ENCODE measurements at places on chromosomes 6 and 20.

DNA sequence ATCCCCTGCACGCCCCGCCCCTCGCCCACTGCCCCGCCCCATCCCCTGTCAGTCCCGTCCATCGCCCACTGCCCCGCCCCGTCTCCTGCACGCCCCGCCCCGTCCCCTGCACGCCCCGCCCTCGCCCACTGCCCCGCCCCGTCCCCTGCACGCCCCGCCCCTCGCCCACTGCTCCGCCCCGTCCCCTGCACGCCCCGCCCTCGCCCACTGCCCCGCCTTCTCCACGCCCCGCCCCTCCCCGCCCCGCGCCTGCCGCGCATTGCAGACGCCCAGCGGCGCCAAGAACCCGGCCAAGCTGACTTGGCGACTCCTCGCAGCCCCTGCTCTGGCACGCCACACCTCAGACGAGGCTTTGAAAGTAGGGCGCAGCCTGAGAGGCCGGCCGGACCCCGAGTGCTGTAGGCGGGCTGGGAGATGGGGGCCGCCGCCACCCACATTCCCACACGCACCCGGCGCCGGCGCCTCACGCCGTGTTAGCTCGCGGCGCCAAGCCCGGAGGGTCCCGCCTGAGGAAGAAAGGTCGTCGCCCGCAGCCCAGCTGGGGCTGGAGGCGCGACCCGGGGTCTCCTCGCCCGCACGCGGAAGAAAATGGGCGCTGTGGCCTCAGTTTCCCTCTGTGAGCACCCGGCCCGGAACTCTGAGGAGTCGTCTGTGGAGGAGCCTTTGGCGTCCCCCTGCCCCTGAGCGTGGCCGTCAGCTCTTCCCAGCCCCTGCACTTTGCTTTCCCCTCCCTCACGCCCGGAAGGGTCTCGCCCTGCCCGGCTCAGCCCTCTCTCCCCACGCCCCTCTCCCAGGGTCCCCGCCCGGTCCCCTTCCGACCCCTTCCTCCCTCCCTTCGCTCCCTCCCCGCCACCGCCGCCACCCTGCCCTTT is at the start of gene RAD21L1:
TSS of gene RAD21L1 (plus strand) at position 262 of the 872 bp plus-strand sequence. CDS start 2,410 bp downstream, outside the sequence.
- peak; percentile 79 for DNase-seq

DNA sequence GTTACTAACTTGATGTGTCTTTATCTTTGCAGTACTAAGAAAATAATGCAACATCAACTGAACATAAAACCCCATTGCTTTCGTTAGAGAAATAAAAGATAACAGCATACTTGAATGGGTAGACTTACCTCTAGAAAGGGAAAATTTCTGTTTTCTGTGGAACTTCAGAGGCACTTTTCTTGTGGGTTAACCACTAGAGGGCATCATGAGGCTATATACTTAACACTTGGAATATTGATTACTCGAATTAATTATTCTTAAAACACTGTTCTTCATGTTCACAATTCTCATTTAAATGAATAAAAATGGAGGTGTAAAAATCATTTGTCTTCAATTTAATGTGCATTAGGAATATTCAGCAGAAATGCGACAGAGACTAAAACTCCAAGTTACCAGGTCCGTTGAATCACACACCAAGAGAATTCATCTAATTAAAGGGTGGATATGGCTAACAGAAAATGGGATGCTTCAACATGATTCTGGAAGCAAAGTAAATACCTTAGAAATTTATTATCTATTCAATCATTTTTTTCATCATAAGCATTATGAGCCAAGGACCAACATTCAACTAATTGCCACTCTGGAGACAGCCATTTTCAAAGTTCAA is 330.8 kb upstream of the PREP start:
- no peak for DNase-seq

- no peak for DNase-seq
Observed at GRCh38 chr6:116449565-116449964, 11.6 kb upstream of the CALHM6 start.

- DNase-seq, result no peak
Observed at GRCh38 chr6:21987501-21987957, 309.3 kb downstream of the PRL start.

GRCh38 chr20:19223640-19224039 is 11.2 kb downstream of the SLC24A3 start:
- no peak for DNase-seq

DNA sequence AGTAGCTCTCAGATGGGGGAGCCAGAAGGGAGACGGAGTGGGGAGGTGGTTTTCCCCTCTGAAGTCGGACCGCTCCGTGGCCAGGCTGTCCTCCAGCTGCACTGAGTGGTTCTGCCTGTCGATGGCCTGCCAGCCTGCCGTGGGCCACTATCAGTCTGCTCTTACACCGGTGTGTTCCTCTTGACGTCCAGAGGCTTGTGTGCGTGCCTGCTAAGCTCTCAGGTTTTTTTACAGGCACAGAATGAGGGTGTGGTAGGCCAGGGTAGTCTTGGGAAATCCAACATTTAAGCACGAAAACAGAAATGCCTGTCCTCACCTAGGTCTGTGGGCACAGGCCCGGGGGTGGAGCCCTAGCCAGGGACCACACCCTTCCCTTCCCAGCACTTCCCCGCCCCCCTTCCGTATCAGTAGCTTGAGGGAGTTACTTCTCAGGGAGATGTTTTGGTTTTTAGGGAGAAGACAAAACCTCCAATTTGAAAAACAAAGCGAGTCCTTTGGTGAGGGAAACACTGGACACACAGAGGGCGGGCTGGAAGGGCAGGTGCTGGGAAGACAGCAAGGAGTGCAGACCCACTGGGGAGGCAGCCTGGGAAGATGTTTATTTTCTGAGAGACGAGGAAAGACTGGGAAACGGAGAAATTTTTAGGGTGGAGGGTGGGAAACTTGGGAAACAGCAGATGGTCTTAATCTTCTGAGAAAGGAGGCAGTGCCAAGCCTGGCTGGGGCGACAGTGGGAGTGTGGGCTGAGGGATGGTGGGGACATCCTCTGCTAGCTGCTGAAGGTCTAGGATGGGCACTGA is 106.5 kb downstream of the LY86 start:
- DNase-seq, result no peak

DNA sequence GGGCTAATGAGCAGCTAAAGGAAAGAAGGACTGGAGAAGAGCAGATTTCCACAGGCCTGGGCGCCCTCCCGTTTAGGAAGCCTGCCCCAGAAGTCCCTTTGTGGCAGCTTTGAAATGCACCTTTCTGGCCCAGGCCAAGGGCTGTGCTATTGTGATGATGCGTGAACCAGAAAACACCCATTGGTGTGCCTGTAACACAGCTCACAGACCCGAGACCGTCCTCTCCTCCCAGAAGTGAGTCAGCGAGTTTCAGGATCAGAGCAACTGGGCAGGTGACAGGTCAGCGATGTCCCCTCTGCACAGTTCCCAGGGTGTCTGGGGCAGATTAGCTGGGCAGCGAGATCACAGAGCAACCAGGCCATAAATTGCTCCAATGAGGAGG is 71.9 kb upstream of the SULF2 start:
- no peak for DNase-seq

DNA sequence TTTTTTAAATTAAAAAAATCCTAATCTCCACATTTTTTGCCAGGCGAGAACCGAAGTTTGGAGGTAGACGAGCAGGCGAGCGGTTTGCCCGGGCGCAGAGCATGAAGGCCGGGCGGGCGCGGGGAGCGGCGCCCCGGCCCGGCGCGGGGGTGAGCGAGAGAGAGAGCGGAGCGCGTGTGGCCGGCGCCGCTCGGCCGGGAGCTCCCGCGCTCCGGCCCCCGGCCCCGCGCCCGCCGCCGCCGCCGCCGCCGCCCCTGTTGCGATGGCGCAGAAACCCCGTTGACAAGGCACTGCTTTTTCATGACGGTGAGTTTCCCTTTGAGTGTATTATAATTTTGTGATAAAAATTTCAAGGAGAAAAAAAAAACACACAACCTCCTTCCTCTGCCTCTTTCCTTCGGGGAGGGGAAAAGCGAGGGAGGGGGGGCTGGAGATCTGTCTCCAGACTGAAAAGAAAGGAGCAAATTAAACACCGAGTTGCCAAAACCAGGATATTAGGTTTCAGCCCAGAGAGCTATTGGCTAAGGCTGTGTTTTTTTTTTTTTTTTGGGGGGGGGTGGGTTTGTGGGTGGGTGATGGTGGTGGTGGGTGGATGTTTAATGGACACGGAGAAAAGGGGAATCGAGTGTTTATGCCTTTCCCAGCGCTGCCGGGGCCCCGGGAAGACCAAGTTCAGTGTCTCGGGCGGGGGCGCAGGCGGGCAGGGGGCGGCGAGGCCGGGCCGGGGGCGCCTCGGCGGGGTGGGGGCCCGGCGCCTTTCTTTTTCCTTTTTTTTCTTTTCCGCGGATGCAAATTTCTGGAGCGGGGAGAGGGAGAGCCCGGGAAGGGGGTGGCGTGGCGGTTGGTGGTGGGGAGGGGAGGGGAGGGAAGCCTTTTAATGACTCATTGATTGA is at the start of gene BICRAL:
TSS of gene BICRAL (plus strand) at position 257 of the 893 bp plus-strand sequence. CDS start 39,971 bp downstream, outside the sequence.
- DNase-seq, result peak; percentile 52

Data from stimulated activated CD8-positive, alpha-beta memory T cell treated with anti-CD3 and anti-CD28 coated beads, Interleukin-2, amount 100 ng/mL, for 48 hours (primary cell).